ENCODE measurements at places on chromosomes 13 and 19.

GRCh38 chr13:101115762-101116171 is 300.5 kb downstream of the NALCN start:
- no peak for DNase-seq

GRCh38 chr13:84873951-84874350 is 925.3 kb downstream of the SLITRK6 start:
- DNase-seq: no peak

GRCh38 chr13:38606699-38607535 is 80.0 kb upstream of the FREM2 start:
- no peak for DNase-seq

- no peak for DNase-seq
Observed at GRCh38 chr19:38203197-38203596, 20.8 kb downstream of the DPF1 start.

- no peak for DNase-seq
Observed at GRCh38 chr13:63629591-63629990, 2213.9 kb upstream of the PCDH20 start.
